ENCODE measurements at places on chromosomes 3 and 15. TPM values are rescaled to one million over a fixed set of nuclear protein-coding genes. Genes with fewer than 3 reads are reported as not detected.

The SLC2A2 gene
- not detected for total RNA-seq

The ONECUT1 gene
- not detected for total RNA-seq

The GOLGA8N gene
- 5.7 TPM for total RNA-seq

The GHSR gene
- total RNA-seq: not detected

The TLR9 gene
- 0.13 TPM for total RNA-seq

The TMEM158 gene
- 0.65 TPM for total RNA-seq

The CPLX3 gene
- total RNA-seq: not detected

The GANC gene
- 31.0 TPM for total RNA-seq

The GP9 gene
- not detected for total RNA-seq

The GOLGA6L1 gene
- not detected for total RNA-seq

The COL7A1 gene
- total RNA-seq: 3.9 TPM

The SEMA3G gene
- 0.13 TPM for total RNA-seq

The LSAMP gene
- total RNA-seq: 3.2 TPM

The CLRN1 gene
- not detected for total RNA-seq

The MAPK6 gene
- 95.9 TPM for total RNA-seq

The WDR5B gene
- 10.7 TPM for total RNA-seq

The GOLGA6L7 gene
- total RNA-seq: not detected

The ANKUB1 gene
- not detected for total RNA-seq

The TP63 gene
- total RNA-seq: 1.9 TPM

The AMIGO3 gene
- 0.32 TPM for total RNA-seq

The TMEM207 gene
- total RNA-seq: not detected

The NDN gene
- 71.0 TPM for total RNA-seq

The APBA2 gene
- 2.2 TPM for total RNA-seq

Measured in articular chondrocyte of knee joint (primary cell).